ENCODE measurements at places on chromosomes 2 and 18.

DNA sequence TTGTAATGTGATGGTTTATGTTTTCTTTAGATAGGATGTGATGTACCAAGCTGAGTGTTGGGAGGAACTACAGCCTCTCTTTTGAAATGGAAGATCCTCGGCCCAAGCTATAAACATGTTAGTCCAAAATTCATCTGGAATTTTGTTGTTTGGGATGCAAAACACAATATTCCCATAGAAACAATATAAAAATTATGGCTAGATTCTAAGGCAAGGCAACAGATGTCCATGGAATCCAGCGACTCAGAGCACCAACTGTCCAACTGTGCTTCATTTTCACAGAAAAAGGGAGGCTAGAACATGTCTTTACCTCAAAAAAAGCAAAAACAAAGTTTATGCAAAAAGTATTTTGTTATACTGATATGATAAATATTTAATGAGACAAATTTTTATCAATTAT, 52.4 kb upstream of the ATP8B1 start:
- no peak for DNase-seq

DNA sequence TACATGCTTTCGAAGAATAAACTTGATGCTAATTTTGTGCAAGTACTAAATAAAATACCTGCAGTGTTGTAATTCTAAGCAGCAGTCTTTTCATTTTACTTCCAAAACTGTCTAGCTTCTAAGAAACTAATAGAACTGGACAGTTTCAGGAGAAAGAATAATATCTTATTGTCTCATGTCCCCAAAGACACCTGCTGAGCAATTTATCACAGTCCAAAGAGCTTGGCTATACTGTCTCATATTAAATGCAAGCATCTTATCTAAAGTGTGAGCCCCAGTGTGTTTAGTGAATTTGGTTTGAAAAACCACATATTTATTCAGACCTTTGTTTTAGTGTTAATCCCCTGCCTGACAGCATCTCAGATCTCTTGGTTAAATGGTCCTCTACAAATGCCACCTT, 374.3 kb downstream of the TMX3 start:
- DNase-seq = no peak

GRCh38 chr2:217660423-217660822, 342.4 kb downstream of the TNS1 start:
- no peak for DNase-seq

- DNase-seq = no peak
These were observed 1007.7 kb upstream of the CDH2 start for GRCh38 chr18:29184654-29185053.

- DNase-seq = no peak
These were observed 16.4 kb upstream of the IL1R1 start for GRCh38 chr2:102126169-102126568.

DNA sequence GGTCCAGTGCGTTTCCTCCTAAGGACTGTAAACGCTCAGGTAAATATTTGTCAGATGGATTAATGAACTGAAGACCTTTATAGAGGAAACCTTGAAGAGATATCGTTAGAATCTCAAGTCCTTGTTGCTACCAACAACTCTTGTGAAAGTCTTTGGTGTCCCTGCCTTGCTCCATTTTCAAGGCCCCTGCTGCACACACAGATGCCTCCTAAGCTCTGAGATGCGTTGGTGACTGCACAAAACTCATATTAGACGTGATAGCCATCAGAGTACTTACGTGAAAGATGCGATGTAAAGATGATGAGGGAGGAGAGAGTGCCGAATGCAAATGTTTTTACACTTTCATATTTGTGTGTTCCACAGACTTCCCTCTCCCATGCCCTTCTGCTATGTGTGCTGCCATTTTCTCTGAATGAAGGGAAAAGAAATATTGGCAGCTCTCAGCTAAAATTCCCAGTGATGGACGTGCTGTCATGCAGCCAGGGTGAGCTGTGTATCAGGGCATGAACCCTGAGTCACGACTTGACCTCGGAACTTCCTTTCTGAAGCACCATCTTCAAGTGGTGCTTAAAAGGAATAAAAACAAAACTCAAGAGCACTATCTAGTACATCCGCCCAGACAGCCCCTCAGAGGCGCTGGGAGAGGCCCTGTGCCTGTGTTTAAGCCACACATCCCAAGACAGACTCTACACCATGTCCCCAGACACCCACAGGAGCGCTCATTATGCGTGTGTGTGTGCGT, 117.4 kb downstream of the FAM210A start:
- no peak for DNase-seq

GRCh38 chr2:54866868-54867267, 143.4 kb downstream of the EML6 start:
- DNase-seq = no peak

DNA sequence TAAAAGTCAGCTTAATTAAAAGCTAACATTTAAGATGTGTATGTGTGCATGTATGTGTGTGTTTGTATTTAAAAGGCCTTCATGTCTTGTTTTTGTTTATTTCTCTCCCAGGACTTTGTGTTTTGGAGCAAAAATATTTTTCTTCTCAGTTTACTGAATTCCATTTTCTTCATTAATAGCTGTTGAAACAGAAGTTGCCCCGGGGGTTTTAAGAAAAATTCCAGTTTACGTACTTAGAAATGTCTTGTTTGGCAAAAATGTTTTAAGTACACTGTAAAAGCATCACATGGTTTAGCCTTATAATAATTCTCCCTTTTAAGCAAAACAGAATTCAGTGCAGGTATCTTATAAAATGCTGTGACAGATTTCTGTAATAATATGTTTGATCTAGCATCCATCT, 1233.0 kb upstream of the NRXN1 start:
- no peak for DNase-seq

DNA sequence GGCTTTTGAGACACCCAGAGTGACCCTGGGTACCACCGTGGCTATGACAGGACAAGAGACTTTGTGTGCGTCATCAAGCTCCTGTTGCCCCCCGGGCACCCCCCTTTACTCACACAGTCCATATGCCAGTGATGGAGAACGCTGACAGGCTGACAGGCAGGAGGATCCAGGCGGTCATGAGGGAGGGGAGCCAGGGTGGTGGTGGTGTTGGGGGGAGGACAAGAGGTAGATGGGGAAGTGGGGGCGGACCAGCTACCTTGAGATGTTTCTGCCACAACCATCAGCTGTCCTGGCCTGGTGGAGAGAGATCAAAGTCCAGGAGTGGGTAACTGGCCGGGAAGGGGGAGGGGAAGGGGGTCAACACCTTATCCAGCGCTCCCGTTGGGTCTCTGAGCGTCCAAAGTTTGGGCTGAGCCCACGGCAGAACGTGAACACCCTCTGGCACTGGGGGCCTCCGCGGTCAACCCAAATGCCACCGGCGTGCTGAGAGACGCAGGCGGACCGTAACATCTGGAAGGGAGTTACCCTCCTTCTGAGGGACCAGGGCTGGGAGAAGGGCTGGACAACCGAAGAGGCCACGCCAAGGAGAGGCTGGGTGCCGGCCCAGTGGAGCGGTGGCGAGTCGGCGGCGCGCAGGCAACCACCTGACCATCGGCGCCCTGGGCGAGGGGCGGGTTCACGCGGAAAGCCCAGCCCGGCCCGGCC, 575 bp downstream of the TMEM150A start:
- no peak for DNase-seq

DNA sequence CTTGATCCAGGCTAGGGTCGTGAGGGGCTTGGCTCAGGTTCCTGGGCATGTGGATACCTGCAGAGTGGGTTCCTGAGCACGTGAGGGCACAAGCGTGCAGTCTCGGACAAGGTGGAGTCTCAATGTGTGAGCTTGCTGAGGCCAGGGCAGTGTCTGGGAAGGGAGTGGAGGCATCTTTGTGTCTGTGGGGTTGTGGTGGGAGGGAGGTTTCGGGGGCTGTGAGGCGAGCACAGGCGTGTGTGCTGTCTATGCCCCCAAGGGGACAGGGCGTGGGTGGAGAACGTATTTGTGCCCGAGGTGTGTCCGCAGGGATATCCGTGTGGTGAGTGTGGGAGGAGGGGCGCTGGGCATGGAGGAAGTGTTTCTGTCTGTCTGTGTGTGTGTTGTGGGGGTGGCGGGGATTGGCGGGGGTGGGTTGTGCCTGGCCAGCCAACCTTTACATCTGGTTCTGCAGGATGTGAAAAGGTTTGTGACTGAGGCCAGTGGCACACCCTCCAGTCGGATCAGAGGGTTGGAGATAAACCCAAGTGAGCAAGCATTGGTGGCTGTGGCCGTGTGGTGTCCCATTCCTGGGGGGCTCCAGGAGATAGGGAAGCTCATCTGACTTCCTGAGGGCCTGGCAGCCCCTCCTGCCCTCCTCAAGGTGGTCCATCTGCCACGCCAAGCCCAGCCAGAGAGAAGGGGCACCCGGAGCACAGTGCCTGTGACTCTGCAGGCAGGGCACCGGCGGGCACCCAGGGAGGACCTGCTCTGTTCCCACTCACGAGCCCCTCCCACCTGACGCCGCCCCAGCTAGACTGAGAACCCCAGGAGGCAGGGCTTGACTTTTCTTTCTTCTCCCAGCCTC, 57.1 kb downstream of the ZFP36L2 start:
- DNase-seq = no peak

DNA sequence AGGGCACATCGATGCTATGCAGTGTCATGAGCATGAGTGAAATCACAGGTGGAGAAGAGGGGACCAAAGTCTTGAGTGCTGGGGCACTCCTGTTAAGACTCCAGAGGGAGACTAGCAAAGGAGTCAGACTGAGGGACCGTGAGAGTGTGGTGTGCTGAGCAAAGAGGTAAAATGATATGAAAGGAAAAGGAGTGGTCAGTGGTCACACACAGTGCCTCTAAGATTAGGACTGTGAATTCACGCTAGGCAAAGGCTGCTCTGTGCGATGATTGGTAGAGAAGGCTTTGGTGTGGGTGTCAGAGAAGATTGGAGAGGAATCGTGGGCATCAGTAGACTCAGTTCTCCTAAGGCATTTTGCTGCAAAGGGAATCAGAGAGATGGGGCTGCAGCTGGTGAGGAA, 12.8 kb downstream of the SOCS6 start:
- no peak for DNase-seq

DNA sequence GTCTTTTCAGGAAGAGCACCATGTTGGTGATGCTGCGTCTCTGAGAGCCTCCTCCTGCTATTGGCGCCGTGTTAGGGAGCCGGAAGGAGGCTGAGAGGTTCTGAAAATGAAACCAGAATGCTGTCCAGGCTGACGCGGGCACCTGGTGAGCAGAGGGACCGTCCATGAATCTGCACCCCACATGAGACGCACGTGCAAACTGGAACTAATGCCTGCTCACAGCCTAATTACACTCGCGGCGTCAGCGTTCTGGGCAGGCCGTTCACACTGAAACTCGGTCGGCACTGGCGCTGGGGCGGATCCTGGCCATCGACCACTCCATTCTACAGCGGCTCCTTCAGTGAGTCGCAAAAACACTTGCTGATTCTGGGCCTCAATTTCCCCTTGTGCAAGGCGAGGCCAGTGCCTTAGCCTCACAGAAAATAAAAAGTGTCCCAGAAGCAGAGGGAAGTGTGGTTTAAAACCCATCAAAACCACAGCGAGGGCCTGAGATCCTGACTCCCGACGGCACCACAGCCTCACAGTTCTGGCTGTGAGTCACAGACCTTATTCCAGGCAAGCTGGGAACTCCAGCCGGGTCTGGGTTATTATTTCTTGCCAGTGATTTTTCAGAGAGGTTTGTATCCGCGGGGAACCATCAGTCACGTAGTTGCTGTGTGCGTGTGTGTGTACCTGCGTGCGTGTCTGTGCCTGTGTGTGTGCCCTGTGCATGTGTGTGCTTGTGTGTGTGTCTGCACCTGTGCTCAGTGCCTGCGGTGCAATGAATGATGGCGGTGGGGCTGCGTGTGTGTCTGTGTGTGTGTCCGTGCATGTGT, 49.1 kb upstream of the CTDP1 start:
- DNase-seq = no peak

GRCh38 chr2:67498931-67499330, 101.8 kb downstream of the ETAA1 start:
- no peak for DNase-seq

Data from activated CD4-positive, alpha-beta T cell treated with anti-CD3 and anti-CD28 coated beads for 24 hours (primary cell).